G401 (cell line): ENCODE measurements at places on chromosomes 11 and 22.

DNA sequence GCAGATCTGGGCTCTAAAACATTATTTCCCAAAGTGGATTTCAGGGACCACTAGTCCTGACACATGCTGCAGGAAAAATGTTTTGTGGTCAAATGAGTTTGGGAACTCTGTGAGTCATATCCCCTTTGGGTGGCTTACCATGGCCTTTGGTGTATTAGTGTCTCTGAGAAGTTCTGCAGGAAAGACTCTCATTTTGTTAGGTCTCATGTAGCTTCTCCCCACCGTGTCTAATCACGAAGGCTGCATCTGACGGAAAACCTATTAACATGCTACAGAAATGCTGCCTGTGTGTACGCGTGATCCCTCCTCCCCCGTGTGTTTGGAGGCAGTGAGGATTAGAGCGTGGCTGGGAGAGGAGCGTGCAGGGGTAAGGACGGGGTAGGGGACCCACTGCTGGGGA, 191.7 kb downstream of the ST3GAL4 start:
- no peak for DNase-seq

DNA sequence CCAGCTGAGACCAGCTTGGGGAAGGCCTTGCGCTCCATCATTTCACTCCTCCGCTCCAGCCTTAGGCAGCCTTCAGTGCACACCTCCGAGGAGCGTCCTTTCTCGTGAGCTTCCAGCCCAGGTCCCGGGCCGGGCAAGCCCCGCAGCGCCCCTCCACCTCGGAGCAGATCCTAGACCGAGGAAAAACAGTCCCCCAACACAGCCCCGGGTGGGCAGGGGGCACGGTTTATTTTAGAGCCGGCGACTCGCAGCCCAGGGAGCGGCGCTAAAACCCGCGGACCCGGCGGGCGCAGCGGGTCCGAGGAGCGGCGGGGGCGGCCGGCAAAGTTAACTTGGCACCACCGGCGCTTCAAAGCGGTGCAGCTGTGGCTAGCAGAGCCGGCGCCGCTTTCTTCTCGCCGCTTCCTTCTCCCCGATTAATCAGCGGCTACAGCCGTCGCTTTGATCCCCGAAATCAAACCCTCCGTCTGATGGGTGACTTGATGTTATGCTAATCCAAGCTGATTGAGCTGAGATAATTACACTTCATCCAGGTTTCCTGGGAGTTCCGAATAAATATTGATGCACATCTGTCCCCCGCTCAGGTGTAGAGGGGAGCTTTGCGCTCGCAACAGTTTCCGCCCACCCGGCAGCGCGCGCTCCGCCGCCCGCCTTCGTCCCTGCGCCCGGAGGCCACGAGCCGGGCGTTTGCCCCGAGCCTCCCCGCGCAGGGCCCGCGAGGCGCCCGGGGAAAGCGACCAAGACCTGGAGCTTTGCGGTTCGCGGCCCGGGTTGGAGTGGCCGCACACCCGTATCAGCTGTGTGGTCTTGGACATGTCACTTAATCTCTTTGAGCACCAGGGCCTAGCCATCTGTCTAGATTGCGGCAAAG, 192.7 kb downstream of the BUD13 start:
- no peak for DNase-seq

DNA sequence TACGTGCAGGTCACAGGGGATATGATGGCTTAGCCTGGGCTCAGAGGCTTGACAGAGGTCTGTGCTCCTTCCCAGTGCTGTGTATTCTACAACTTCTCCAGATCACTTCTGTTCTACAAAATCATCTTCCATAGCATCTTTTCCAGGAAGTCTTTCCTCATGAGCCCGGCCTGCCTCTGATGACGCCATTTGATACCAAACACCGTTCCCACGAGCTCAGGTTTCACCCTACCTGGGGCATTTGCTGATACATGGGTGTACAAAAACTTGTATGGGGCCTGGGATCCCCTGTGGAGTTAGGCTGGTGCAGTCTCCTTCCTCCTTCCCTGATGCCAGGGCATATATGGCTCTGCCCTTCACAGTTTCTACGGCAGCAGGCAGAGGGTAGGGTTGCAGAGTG, 78.7 kb downstream of the NECTIN1 start:
- no peak for DNase-seq

DNA sequence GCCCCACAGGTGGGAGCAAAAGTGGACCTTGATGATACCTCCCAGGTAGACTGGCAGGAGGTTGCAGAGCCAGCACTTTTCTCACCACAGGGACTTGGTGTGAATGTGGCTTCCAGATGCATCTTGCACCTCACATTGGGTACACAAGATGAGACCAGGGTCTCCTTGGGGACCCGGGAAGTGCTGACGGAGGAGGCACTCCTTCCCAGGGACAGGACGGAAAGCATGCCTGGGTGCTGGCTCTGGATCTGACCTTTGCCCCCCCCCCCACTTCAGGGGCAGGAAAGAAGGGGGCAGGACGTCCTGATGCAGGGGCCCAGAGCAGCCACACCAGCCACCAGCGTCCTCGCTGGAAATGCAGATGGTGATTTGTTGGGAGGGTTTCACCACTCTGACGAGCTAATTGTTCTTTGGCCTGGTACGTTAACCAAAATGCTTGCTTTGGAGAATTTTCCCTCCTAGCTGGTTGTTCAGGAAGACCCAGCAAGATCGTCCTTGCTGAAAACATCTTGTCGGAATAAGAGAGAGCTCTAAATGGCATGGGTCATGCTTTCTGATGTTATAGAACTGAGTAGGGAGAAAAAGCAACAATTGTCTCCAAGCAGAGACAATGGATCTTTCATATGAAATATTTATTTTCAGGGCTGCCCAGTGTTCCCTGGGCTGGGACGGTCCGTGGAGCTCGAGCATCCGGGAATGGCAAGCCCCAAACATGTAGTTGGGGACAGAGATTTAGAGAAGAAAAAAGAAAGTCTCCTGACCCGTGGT, 74.4 kb upstream of the PPARA start:
- DNase-seq = no peak

DNA sequence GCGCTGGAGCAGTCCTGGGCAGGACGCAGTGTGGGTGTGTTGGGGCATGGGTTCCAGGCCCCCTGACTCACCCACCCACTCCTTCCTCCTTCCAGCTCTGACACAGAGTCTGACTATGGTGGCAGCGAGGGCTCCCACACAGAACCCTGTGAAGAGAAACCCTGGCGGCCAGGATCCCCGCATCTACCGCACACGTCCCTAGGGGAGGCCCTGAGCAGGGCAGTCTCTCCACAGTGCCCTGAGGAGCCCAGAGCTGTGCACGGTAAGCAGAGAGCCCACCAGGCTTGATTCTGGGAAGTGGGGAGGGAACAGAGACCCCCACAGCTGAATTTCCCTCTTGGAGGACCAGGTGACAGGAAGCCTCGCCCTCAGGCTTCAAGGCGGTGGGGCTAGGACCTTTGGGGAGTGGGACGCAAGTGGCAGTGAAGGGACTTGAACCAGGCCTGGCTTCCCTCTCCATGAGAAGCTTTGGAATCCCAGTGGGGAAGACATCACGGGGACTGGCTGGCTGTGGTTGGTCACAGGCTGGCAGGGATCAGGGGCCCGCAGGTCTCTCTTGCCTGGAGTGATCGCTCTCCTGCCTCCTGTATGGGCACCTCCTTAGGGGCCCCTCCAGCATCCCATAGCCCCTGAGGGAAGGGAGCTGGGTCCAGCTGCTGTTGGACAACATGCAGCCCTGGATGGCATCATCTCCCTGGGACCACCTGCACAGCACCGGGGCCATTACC, 96.4 kb upstream of the PARVA start:
- no peak for DNase-seq

DNA sequence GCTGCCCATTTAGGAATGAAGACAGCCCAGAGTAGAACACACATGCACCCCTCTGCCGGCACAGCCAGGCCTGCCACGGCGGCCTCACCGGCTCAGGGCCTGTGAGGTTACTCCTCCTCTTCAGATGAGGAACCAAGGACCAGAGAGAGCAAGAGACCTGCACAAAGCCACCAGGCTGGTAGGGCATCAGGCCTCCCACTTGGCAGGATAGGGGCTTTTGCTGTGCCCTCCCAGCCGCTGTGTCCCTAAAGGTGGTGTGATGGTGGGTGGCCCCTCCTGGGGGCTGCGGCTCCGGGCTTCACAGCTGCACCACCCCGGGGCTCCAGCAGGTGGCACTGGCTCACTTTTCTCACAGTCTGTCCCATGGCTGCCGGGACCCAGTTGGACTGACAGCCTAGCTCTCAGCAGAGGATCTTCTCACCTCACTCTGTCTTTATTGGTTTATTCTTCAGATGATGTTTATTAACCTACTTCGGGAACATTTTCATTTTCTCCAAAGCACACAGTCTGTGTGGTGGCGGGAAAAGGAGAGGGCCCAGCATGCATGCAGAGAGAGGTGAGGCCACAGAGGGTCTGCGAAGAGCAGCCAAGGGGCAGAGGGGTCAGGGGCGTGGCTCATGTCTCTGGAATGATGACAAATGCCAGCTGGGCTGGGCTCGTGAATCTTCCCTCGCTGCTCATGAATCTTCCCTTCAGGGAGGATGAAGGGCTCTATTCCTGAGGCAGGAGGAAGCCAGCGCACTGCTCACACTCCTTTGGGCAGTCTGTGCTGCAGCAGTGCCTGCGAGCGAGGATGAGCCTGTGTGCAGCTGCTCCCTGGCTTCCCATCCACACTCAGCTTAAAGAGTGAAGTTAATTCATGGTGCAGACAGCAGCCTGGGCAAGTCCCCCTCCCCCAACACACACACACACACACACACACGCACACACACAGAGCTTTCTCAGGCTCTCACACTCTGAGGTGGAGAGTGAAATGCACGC, 101.1 kb upstream of the PITPNB start:
- DNase-seq = peak; percentile 57

- peak; percentile 70 for DNase-seq
Measured at GRCh38 chr11:12598330-12599256, 75.6 kb upstream of the TEAD1 start.

DNA sequence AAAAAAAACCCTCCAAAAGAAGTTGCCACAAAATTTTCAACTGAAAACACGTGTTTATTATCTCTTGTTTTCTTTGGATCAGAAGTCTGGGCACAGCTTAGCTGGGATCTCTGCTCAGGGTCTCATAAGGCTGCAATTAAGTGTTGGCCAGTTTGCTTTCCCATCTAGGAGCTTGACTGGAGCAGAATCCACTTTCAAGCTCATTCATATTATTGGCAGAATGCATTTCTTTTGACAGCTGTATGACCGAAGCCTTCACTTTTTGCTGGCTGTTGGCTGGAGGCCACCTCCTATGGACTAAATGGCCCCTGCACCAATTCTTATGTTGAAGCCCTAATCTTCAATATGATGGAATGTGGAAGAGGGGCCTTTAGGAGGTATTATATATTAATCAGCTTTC, 139.6 kb downstream of the DDX10 start:
- no peak for DNase-seq

GRCh38 chr22:17712441-17712840, 61.8 kb downstream of the BID start:
- no peak for DNase-seq

DNA sequence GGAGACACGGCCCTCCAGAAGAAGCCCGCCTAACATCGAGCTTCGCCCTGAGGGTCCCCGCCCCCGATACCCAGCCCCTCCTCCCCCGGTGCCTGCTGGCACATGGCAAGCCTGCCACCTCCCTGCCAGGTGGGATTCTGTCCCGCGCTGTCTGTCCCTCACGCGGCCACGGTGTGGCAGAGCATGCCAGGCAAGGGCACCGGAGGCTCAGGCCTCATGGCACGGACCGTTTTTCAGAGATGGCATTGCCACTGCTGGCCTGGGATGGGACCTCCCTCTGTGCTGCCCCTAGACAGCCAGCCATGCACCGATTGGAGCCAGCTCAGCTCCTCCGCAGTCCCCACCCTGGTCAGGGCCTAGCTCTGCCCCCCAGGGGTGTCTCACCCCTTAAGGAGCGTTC, 19.4 kb downstream of the MRPL23 start:
- no peak for DNase-seq

GRCh38 chr11:134014511-134014910, 54.4 kb upstream of the JAM3 start:
- no peak for DNase-seq

- DNase-seq = no peak
Measured at GRCh38 chr11:15641271-15642045, 526.7 kb downstream of the INSC start.

- no peak for DNase-seq
Measured at GRCh38 chr11:110833033-110833484, 120.8 kb upstream of the ARHGAP20 start.

GRCh38 chr11:115606498-115607220, 102.4 kb upstream of the CADM1 start:
- DNase-seq = peak; percentile 85

- DNase-seq = no peak
Measured at GRCh38 chr11:125179346-125179745, 14.8 kb downstream of the PKNOX2 start.

- DNase-seq = peak; percentile 53
Measured at GRCh38 chr11:11582011-11582701, 39.6 kb downstream of the GALNT18 start.

DNA sequence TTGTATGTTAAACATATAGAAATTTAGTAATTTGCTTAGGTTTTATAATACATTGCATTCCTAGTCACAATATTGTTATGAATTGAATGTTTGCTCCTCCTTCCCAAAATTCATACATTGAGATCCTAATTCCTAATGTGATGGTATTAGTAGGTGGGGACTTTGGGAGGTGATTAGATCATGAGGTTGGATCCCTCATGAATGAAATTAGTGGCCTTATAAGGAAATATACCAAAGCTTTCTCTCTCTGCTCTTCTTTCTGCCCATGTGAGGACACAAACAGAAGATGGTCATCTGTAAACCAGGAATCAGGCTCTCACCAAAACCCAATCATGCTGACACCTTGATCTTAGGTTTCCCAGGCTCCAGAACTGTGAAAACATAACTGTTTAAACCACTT, 41.3 kb upstream of the POU2AF2 start:
- no peak for DNase-seq

GRCh38 chr11:123822032-123822431, 15.9 kb upstream of the OR6M1 start:
- no peak for DNase-seq

DNA sequence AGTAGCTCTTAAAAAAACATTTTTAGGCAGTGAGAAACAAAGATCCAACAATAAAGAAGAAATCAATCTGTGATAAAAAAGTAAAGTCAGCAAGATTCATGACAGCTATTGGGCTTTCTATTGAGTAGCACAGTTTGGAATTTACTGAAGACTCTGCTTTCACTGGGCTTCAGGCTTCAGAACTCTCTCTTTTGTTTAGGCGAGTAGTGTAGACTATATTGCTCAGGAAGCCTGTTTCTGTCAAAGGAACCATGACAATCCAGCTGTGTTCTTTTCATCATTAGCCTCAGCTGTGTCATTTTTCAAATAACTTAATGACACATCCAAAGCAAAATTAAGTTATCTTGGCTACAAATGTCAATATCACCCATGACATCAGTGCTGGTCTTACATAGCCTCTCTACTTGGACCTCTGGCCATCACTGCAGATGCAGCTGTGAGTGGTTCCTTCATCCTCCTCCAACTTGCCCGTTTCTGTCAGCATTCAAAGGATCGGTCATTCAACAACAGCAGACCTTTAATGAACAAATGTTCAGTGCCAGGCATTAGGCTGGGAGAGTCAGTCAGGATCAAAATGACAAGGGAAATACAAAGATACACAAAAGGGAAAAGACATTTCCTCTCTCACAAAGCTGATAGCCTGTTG, 332.8 kb upstream of the MTNR1B start:
- DNase-seq = no peak
